ENCODE measurements at places on chromosomes 13 and 19. TPM values are rescaled to one million over a fixed set of nuclear protein-coding genes. Genes with fewer than 3 reads are reported as not detected.

FPR3 gene
- 62.3 TPM for total RNA-seq

CD70 gene
- 2.6 TPM for total RNA-seq

ZNF222 gene
- total RNA-seq: 3.1 TPM

PRKD2 gene
- 45.0 TPM for total RNA-seq

PLK5 gene
- total RNA-seq: not detected

COPE gene
- total RNA-seq: 145 TPM

AMER2 gene
- total RNA-seq: not detected
